ENCODE measurements at places on chromosomes 6 and 20.

- DNase-seq: no peak
Observed at GRCh38 chr20:25318471-25319240, 70.8 kb downstream of the PYGB start.

DNA sequence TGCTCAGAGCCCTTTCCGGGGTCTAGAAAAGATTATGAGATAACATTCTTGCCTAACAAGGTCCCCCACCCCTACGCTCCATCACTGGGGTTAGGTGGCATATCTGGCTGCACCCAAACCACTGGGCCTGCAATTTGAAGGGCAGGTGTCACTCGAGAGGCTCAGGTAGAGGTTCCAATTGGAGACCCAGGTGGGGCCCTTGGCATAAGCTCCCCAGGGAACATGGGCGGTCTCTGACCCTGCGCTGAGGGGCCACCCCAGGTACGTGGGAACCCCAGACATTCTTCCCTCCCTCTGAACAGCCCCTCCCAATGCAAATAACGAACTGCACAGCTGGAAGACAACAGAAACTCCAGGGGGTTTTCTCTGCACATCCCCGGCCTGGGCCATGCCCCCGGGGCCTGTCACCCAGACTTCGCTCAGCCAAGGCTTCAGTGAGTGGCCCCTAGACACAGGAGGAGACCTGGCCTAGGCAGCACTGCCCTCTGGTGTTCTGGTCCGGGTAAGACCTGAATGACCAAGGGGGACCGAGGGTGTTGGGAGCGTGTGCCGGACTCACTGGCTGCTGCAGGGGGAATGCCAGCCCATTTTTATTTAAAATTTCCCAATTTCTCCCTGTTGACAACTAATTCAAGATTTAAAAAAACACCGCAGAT is 47.5 kb downstream of the DSTN start:
- DNase-seq: peak; percentile 20

DNA sequence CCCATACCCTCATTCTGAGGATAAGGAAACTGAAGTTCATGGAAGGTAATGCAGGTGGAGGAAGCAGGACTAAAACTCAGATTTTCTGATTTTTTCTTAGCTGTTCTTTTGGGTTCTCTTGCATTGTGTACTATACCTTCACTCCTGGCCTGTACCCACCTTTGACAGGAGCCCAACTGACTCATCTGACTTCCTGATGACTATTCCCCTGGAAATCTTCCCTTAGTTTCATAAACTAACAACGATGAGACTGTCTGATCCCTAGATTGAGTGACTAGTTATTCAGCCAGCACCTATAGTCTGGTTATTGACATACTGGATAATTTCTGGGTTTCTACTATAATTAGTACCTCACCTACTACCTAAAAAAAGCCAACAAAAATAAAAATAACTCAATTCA is 10.1 kb downstream of the CRYBG1 start:
- no peak for DNase-seq

DNA sequence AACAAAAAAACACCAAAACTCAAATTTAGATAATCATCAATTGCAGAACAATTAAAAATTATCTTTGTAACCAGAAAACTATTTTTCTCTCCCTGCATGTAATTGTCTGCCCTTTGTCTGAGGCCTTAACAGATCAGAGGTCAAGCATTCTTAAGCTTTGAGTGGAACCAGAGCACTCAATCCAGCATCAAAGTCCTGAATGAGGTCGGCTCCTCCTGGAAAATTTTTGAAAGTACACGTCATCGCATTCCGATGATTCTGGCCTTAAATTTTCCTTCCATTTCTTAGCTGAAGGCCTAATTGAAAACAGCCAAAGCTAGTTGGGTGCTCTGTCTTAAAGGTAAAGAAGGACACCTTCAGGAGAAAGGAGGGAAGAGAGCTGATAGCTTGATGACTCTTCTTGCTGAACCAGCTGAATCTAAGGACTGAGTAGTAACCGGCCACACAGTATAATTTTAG is 510.2 kb upstream of the SULF2 start:
- no peak for DNase-seq

DNA sequence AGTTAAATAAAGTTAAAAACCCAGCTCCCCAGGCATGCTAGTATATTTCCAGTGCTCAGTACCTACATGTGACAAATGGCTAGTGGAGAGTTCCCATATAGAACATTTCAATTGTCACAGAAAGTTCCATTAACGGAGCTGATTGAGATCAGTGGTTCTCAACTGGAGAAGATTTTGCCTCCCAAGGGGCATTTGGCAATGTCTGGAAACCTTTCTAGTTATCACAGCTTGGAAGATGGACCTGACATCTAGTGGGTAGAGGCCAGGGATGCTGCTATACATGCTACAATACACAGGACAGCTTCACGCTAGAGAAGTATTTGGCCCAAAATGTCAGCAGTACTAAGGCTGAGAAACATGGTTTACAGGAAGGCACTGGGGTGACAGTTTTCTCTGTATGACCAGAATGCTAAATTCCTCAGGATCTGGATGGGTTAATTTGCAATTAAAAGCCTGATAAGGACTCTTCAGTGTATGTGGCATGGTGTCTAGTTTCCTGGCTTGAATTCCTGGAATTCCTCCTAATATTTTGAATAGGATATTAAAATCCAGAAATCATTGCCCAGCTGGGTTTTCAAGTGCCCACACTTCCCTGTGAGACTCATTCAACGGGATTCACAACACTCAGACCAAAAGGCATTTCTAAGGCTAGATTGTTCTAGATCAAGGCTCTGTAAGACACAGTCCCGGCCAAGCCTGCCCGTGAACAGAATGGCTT is 84.7 kb upstream of the SALL4 start:
- DNase-seq: no peak

- DNase-seq: no peak
Observed at GRCh38 chr6:155832596-155832995, 377.0 kb upstream of the NOX3 start.
